ENCODE measurements at places on chromosomes 2 and 18. TPM values are rescaled to one million over a fixed set of nuclear protein-coding genes. Genes with fewer than 3 reads are reported as not detected.

The FBXO36 gene
- polyA plus RNA-seq, result 6.3 TPM

The HRH4 gene
- polyA plus RNA-seq, result not detected

The LRRTM4 gene
- 9.6 TPM for polyA plus RNA-seq

The CCDC141 gene
- 6.1 TPM for polyA plus RNA-seq
